ENCODE measurements at places on chromosomes 3 and 15.
A peak's percentile ranks its signal among the peaks of the same experiment; 100 is the strongest.

DNA sequence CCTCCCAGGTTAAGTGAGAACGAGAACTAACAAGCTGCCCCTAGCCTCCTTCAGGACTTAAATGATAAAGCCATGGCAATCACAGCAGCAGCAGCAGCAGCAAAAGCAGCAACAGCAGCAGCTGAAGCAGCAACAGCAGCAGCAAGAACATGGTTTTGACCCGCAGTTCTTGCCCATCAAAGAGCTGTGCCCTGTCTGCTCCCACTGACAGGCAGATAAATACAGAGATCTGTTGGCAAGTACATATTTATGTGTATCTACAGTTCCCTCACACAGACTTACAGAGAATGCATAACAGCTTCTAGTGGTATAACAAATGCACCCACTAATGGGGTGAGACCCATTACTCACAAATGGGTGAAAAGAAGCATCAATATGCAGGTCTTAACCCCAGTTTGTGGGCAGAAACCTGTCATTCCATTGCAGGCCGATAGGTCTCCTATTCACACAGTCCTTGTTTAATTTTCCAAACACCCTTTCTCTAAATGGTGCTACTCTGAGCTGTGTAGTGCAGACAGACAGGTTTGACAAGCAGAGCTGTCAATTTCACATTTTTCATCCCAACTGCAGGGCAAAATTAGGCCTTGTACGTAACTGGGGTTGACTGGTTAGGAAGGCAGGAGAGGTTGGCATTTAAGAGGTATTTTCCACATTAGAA is 316.3 kb downstream of the TIGIT start:
- no peak for DNase-seq

DNA sequence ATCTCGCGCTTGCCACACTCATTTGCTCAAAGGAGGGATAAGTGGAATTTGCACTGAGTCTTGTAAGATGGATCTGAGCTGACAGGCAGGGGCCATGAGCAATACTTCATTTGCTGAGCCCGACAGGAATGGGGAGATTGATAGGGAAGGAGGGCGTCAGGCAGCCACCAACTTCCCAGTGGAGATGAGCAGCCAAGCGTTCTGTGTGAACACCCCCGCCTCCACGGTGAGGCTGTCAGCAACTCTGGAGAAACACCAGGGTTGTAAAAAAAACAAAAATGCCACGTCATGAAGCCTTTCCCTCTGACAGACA is 36.8 kb downstream of the TLE3 start:
- no peak for DNase-seq

GRCh38 chr15:71937650-71938311 is 127.4 kb downstream of the NR2E3 start:
- DNase-seq, result no peak

GRCh38 chr15:40911141-40911540 is 16.9 kb downstream of the VPS18 start:
- no peak for DNase-seq

- no peak for DNase-seq
These were observed 30.4 kb downstream of the SPRED1 start for GRCh38 chr15:38283010-38283409.

DNA sequence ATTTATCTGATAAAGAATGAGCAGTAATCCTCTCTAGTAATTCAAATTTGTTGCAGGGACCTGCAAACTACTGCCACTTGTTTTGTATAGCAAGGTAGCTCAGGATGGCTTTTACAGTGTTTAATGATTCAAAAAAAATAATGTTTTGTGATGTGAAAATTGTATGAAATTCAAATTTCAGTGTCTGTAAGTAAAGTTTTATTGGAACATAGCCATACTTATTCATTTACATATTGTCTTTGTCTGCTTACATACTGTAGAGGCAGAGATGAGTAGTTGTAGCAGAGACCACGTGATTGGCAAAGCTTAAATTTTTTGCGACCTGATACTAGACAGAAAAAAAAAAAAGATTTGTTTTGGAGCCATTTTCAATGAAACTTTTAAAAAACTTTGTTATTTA is 6.5 kb upstream of the UTS2B start:
- DNase-seq, result no peak

- no peak for DNase-seq
These were observed 27.2 kb downstream of the AQR start for GRCh38 chr15:34942363-34942762.

DNA sequence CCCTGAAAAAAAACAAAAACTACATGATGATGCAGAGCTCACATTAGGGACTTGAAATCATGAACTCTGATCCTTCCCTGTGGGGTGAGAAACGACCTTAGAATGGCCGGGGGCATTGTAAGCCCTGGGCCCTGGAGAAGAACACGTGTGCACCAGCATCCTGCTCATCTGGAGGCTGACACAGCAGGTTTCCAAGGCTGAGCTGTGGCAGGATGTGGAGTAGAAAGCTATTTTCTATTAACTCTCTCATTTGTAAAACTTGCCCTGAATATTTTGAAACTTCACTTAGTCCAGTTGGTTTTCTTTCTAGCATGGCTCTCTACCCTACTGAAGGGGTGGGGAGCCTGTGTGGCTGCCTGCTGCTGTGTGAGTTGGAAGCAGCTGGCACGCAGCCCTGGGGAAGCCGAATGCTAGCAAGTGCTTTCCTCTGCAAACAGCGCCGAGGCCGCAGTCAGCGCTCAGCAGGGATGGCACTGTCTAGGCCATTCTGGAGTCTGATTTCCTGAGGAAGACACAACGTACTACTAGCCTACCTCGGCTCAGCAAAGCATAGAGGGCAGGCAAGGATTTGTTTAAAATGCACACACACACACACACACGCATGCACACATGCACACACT is 58.0 kb downstream of the GABRG3 start:
- DNase-seq, result peak; percentile 6

DNA sequence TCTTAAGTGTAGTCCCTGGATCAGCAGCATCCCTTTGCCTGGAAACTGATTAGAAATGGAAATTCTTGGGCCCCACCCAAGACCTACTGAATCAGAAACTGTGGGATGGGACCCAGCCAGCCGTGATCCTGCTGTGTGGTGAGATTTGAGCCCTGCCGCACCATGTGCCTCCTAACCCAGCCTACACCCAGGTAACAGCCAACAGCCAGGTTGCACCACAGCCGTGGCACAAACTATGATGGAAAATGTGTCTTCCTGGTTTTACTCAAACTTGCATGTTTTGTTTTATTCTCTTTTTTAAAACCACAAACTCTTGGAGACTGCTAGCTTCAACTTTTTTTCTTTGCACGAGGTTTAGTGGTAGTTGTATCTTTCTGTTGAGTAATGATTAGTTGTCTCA is 2.6 kb downstream of the LIMD1 start:
- DNase-seq, result no peak

DNA sequence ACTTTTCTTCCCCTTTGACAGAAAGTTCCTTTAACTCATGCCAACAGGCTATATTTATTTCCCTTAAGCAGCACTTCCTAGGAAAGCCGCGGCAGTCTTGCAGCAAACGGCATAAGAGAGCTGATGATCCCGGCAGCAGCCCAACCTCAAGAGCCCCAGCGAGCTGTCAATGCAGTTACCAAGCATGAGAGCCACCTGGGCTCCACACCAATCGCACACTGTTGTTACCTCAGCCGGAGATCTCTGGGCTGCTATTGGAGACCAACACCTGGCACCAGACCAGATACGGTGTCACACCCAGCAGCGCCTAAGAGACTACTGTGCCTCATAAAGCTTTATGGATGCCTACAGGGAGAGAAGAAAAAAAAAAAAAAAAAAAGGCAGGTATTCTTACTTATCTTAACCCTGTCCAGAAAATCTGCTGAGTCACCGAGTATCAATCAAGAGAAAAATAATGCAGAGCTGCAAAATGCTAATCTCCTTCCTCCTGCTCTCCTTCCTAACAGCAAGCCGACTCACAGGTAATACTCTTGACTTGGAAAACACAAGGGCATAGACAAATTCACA is 11.7 kb downstream of the ABCC5 start:
- DNase-seq, result peak; percentile 96

DNA sequence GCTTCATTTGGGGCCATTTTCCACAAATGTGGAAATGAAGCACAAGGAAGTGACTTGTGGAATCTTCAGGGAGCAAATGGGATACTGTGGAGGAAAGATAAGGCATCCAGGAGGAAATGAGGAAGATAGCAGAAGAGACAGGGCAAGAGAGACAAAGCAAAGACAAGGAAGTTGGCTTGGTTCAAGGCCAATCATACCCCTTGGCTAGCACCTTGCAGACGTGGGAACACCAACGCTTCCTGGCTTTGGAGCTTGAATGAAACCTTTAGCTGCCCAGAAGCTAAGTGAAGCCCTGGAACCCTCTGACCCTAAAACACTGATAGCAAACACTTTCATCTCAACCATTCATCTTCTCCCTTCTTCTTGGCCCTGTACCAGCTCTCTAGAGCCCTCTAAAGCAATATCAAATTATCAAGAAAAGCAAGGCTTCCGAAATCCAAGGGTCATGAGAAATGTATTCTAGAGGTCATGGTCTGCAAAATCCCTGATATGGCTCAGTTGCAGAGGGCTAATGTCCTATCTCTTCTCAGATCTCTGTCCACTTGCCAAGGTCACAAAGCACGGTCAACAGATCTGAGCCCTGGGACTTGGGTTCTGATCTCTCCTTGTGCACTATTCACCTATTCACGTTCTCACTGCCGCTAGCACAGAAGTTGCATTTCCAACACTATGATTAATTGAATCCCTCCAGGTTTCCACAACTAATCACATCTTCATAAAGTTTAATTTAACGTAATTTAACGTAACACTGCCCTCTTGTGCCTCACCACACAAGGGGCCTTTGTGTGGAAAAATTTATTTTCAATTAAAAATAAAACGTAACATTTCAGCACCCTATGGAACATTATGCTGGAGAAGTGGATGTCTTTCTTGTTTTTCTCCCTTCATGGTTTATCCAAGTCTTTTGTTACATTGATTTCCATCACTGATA is 557.6 kb upstream of the ADAMTS9 start:
- DNase-seq, result no peak

DNA sequence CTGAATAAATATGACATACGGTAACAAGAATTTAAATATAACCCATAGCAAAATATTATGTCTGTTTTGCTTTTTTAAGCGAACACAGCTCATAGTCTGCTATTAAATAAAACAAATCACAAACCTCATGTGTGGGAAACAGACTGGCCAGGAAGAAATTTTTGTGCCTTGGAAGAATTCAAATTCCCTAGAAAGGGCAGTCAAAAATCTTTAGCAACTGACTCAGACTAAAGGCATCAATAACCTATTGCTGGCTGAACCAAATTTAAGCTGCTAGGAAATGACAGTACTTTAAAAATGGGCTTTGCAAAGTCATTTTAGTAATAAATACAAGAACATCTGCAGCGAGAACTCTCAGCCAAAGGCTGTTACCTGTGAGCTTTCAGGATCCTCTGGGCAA is 151.4 kb downstream of the PLD1 start:
- DNase-seq, result no peak

GRCh38 chr15:77797270-77797669 is 164.6 kb upstream of the LINGO1 start:
- DNase-seq, result no peak

DNA sequence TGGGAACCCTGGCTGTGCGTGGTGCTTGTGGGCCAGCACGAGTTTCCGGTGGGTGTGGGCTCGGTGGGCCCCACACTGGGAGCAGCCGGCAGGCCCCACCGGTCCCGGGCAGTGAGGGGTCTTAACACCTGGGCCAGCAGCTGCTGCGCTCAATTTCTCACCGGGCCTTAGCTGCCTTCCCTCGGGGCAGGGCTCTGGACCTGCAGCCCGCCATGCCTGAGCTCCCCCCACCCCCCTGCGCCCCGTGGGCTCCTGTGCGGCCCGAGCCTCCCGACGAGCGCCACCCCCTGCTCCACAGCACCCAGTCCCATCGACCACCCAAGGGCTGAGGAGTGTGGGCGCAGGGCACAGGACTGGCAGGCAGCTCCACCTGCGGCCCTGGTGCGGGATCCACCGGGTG is 49.4 kb downstream of the TM4SF18 start:
- DNase-seq, result no peak

DNA sequence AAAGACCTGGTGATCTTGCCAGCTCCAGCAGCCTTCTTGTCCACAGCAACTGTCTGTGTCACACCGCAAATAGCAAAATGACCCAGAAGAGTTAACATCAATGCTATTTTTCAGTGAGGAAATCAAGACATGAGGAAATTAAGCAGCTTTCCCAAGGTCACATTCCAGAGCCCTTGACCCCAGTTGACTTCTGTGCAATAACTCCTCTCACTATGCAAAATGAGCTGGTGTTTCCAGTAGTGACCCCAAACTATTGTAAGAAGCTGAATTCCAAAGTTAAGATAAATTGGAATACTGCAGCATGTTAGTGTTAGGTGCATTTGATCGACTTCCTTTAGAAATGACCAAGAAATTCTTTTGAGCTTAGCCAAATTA is 172.8 kb upstream of the SNTN start:
- no peak for DNase-seq

DNA sequence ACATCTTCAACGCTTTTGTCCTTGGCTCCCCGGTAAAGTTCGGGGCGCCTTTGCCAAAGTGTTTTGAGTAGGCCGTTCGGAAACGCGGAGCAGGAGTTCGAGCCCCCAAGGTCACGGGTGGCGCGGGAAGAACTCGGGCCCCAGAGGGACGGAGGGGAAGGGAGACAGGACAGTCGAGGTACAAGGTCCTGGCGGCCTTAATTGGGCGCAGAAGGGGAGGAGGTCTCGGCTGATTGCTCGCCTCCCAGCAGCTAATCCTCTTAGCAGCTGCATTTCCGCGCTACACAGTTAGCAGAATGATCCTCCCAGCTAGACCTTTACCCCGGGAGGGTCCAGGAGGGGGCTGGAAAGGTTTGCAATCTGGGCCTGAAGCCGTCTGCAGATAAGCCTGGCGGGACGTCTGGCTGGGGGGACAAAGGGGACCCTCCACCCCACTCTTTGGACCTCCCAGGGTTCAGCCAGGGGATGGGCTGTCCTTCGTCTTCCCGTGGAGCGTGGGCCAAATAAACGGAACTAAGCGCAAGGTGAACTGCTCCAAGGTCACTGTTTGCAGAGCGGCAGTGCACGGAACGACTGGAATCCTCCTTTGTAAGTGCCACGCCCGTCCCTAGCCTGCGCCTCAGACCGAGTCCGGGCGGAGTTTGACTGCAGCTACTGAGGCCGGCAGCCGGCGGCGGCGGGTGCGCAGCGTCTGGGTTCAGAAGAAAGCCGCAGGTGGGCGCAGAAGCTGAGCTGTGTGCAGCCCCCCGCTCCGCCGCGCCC is 7.2 kb downstream of the EOMES start:
- DNase-seq, result no peak

- no peak for DNase-seq
These were observed 271.1 kb downstream of the EBLN2 start for GRCh38 chr3:73332558-73332957.

GRCh38 chr15:89088605-89089315 is 504 bp downstream of the ABHD2 start:
- no peak for DNase-seq
